Neural crest cell (in vitro differentiated cells): ENCODE measurements at places on chromosomes 11 and 22. TPM values are rescaled to one million over a fixed set of nuclear protein-coding genes. Genes with fewer than 3 reads are reported as not detected.

DNA sequence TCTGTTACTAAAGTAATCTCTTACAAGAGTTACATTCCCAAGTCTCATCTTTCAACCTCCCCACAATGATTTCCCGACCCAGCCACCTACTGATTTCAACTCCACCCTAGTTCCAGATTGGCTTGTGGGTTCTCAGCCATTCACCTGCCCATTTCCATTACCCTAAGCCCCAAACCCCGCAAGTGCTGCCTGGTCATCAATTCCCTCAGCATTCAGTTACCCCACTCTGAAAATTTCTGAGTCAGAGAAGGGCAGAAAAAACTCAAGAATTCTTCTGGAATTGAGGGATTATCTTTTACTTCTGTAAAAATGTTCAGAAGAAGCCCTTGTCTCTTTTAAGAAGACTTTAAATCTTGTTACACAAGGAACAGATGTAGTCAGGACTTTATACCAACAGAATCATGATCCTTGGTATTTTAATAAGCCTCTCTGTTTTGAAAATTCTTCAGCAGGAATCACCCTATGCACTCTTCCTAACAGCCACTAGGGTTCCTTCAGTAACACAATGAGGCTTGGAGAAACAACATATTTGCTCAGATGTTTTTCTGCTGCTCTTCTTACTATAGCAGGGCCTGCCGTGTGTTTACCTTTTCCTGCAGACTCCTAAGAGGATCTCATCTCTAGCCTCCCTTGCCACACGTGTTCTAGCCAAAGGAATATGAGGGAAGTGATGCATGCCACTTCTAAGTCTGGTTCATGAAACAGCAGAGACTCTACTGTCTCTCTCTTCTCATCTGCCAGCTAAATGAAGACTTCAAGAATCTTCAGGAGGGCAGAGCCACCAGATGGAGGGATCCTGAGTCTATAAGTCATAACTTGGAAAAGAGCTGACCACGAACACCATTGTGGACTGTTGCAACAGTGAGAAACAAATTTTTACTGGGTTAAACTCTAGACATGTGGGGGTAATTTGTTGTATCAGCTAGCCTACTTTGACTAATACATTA, 29.3 kb upstream of the PAMR1 start:
- DNase-seq: no peak
- no peak overlapping the region for H3K27ac ChIP-seq
- H3K4me1 ChIP-seq: peaks cover 2% of the 10 kb centered on the region
- H3K36me3 ChIP-seq: no peaks in the 10 kb centered on the region
- H3K4me3 ChIP-seq: no peak overlapping the region

HBG1 gene
- not detected in 2 replicates for total RNA-seq

GRCh38 chr22:19753090-19753842, 7.3 kb upstream of the TBX1 start:
- DNase-seq: no peak
- H3K36me3 ChIP-seq: no peaks in the 10 kb centered on the region
- no peak overlapping the region for H3K4me3 ChIP-seq
- H3K27me3 ChIP-seq: peaks cover 64% of the 10 kb centered on the region

DNA sequence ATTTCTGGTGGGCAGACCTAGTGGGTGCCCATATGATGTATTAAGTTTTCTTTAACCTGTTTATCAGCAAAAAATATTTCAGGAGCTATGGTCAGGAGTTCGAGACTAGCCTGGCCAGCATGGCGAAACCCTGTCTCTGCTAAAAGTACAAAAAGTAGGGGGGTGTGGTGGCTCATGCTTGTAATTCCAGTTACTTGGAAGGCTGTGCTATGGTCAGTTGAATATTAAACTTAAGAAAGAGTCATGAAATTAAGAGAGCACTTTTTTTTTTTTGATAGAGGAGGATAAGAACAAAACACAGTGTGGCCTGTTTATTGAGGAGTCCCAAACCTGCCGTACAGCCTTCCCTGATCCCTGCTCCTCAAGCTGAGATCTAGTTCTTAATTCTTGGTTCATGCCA, 29.8 kb downstream of the OR6Q1 start:
- H3K4me1 ChIP-seq: peaks cover 7% of the 10 kb centered on the region
- no peak overlapping the region for H3K4me3 ChIP-seq
- no peak for DNase-seq
- H3K27me3 ChIP-seq: no peaks in the 10 kb centered on the region
- no peaks in the 10 kb centered on the region for H3K36me3 ChIP-seq
- no peak overlapping the region for H3K27ac ChIP-seq

- no peak for DNase-seq
- H3K4me3 ChIP-seq: peak overlapping the region; percentile 80
- no peak overlapping the region for H3K27ac ChIP-seq
Measured at GRCh38 chr22:41798736-41799135, 1.7 kb upstream of the CCDC134 start.
